Kidney tubule cell (primary cell): ENCODE measurements at places on chromosomes 5 and 9.

DNA sequence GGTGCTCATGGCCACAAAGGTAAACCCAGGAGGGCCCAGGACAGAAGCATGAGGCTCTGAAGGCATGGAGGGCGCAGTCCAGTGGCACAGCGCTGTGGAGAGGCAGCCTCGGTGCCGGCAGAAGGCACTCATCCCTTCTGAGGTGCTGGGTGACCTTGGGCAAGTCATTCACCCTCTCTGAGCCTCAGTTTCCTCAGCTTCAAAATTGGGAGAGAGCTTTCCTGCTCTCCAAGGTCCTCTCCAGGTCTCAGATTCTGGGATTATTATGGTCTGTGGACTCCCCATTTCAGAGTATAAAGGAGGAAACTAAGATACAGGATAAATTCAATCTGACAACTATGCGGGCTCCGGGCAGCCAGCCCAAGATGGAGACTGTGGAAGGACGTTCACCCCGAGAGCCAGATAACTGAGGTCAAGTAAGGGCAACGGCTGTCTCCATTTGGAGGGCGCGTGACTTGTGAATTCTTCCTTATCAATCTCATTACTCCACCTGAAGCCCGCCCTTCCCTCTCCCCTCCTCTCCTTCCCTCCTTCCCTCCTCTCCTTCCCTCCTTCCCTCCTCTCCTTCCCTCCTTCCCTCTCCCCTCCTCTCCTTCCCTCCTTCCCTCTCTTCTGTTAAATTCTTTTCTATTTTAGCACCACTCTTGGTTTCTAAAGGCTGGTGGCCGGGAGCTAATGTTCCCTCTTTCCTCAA is 58.1 kb downstream of the LRSAM1 start:
- DNase-seq: no peak

GRCh38 chr9:97397220-97397619 is 14.7 kb upstream of the TDRD7 start:
- DNase-seq: peak; percentile 92

- peak; percentile 34 for DNase-seq
Observed at GRCh38 chr9:24245988-24246387, 299.7 kb downstream of the IZUMO3 start.

GRCh38 chr9:70616228-70616990 is 202.0 kb upstream of the KLF9 start:
- no peak for DNase-seq

GRCh38 chr5:8079056-8079455 is 210.1 kb downstream of the MTRR start:
- no peak for DNase-seq

- DNase-seq: peak; percentile 31
Observed at GRCh38 chr5:27494887-27495286, 456.5 kb upstream of the CDH9 start.

DNA sequence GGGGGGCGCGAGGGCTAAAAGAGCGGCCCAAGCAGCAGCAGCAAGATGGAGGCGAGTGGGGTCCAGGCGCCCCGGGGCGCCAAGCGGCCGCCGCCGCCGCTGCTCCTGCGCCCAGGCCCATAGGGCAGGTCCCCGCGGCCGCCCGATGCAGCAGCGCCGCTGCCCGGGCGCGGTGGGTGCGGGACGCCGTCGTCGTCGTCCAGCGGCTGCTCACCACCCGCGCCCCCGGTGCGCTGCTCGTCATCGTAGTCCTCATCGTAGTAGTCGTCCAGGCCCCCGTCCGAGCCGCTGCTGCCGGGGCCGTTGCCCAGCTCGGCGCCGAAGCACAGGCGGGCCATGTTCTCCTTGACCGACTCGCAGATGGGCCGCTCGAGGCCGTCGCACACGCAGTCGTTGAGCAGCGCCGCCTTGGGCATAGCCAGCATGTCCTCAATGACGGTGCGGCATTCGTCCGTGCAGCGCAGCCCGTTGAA is 1.5 kb downstream of the GAS1 start:
- no peak for DNase-seq

- no peak for DNase-seq
Observed at GRCh38 chr9:91073049-91073810, 271.6 kb downstream of the SYK start.

DNA sequence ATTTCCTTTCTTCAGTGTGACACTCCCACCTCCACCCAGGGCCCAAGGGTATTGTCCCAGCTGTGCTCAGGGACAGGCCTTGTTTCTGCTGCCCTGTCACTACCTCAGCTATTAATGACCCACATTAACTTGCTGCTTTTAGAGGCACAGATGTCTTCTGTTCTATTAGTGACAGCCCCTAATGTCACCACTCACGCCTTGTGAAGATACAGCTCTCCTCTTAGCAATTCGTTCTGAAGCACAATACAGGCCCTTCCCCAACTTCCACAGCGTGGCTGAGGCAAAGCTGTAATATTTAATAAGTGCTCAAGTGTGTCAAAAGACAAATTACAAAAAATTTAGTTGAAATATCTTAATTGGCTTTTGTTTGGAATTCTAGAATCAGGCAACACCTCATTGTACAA is 44.7 kb upstream of the HMGCS1 start:
- DNase-seq: no peak

GRCh38 chr5:170469414-170469813 is 34.4 kb upstream of the KCNIP1 start:
- no peak for DNase-seq

GRCh38 chr5:1657161-1657741 is 133.5 kb upstream of the LPCAT1 start:
- DNase-seq: no peak

DNA sequence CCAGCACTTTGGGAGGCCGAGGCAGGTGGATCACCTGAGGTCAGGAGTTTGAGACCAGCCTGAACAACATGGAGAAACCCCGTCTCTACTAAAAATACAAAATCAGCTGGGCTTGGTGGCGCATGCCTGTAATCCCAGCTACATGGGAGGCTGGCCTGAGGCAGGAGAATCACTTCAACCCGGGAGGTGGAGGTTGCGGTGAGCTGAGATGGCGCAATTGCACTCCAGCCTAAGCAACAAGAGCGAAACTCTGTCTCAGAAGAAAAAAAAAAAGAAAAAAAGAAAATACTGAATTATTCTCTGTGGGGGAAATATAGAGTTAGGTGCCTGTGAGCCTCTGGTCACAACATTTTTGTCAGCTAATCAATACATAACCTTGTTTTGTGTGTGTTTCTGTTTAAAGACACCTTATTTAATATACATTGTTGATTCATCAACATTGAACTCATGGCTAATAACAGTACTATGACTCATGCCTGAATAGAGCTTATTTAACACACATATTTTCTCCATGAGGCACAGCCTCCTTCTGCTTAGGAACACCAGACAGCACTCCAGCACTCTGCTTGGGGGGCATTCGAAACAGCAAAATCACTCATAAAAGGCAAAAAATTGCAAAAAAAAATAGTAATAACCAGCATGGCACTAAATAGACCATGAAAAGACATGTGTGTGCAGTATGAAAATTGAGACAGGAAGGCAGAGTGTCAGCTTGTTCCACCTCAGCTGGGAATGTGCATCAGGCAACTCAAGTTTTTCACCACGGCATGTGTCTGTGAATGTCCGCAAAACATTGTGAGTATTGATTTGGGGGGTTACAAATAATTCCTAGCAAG is at the start of gene IL31RA:
Gene IL31RA, plus strand, starts transcription at position 519 of the 836 bp plus-strand sequence. Its CDS starts 214 bp downstream, at position 733.
- peak; percentile 79 for DNase-seq

DNA sequence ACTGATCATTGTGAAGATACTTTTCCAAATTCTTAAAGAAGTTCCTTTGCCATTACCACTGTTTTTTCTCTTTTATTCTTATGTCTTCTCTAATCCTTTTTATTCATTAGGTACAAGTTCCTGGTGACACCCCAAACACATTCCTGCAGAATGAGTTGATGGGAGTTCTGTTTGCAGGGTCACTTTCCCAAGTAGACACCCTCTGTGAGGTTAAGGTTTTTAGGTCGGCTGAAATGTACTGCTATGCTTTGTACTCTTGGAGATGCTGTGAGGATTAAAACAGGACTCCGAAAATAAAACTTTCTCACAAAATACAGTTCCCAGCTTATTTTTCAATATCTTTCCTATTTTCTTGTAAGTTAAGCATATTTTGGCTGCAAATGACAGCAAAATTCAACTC is 143.3 kb upstream of the TLE4 start:
- no peak for DNase-seq

GRCh38 chr5:178196281-178196812 is 8.0 kb upstream of the HNRNPAB start:
- no peak for DNase-seq

DNA sequence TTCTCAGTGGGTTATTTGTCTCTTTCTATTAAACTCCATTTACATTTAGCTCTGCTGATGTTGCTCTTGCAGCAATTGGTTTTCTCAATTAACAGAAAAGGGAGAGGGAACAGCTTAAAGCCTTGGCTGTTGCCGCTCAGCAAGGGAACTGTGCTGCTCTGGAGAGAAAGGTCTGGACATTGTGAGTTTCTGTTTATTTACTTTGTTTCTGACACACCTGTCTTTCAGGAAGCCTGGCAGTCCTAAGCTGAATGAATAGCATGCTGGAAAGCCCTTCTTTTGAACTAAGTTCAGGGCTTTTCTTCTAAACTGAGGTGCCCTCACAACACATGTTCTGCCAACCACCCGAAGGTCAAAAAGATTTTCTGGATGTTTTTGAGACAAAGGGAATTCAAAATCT is 491.9 kb downstream of the PDE4D start:
- DNase-seq: no peak

DNA sequence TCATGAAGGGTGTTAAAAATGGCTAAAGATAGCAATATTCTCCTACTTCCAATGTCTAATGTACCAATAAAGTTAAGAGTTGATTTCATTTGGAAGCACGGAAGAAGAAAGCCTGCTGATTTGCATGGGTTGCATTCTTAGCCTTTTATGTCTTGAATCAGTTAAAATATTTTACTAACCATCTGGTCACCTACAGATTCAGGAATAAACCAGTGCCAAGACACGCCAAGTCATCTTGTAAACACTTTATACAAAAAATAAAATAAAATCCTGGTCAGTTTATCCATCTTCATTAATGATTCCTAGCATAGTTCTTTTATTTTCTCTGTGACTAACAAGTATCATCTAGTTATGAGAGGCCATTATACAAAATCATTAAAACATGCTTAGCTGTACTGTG is 1031.6 kb upstream of the WWC1 start:
- DNase-seq: no peak

DNA sequence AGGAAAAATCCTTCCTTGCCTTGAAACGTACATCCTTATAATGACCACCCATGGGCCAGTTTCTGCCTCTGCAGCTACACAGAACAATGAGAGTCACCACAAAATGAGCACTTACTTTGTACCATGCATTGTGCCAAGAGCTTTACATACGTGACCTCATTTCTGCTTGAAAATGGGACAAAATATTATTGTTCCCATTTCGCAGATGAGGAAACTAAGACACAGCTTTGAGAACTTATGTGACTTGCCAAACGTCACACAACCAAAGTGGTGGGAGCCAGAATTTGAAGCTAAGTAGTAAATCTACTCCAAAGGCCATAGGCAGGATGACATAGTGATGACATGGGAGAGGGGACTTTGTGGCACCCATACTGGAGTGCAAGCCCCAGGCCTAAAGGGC is 34.8 kb upstream of the GRPEL2 start:
- DNase-seq: no peak

DNA sequence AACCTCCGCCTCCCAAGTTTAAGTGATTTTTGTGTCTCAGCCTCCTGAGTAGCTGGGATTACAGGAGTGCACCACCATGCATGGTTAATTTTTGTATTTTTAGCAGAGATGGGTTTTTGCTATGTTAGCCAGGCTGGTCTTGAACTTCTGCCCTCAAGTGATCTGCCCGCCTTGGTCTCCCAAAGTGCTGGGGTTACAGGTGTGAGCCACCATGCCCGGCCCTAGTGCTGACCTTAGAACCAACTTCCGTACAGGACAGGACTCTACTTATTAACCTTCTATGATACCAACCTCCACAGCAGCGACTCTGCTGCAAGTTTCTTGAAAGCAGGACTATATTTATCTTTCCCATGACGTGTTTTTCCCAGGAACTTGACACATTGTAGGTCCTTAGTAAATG is 176.9 kb downstream of the RGS3 start:
- no peak for DNase-seq
